NCI-H1417 (cell line): ENCODE measurements at places on chromosomes 2 and 18.

GRCh38 chr2:142944721-142945120, 67.3 kb downstream of the KYNU start:
- DNase-seq = no peak

DNA sequence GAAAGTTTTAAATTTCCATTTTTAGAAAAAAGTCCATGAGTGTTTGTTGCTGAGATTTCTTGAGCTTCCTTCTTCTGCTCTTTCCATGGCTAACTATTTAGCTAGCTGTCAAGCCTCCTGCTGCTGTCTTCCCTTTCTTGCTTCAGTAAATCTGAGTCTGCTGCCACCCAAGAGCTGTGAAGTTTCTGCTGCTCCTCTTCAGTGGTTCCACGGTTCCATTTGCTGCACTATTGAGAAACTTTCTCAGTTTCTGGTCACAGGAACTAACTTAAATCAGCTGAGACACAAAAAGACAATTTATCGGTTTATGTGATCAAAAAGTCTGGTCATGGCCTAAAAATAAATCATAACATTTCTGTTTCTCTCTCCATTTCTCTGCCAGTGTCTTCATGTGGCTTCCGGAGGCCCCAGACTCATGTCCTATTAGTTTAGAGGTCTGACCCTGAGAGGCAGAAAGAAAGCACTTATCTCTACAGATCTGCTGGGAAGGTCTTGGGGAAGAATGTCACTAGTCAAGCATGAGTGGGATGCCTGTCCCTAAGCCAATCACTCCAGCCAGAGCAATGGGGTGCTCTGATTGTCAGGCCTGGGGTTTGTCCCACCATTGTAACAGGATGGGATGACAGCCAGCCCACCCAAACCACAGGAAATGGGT, 73.0 kb upstream of the ARL4C start:
- DNase-seq = no peak

GRCh38 chr2:239432174-239432573, 31.4 kb upstream of the HDAC4 start:
- DNase-seq = no peak

DNA sequence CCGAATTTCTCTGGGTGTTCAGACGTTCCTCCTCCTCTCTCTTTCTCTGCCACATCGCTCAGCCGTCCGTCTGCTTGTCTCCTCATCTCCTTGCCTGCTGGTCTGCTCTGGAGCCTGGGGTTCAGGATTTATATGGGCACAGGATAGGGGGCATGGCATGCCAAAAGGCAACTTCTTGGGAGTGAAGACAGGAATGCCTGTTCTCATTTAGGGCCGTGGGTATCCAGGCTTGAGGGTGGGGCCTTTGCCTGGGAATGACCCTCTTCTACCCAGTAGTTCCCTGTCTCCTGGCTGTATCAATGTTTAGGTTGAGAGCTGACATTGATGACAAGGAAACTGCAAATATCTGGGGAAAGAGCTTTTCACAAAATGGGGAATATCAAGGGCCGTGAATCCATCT, 98.0 kb downstream of the HRH4 start:
- no peak for DNase-seq

DNA sequence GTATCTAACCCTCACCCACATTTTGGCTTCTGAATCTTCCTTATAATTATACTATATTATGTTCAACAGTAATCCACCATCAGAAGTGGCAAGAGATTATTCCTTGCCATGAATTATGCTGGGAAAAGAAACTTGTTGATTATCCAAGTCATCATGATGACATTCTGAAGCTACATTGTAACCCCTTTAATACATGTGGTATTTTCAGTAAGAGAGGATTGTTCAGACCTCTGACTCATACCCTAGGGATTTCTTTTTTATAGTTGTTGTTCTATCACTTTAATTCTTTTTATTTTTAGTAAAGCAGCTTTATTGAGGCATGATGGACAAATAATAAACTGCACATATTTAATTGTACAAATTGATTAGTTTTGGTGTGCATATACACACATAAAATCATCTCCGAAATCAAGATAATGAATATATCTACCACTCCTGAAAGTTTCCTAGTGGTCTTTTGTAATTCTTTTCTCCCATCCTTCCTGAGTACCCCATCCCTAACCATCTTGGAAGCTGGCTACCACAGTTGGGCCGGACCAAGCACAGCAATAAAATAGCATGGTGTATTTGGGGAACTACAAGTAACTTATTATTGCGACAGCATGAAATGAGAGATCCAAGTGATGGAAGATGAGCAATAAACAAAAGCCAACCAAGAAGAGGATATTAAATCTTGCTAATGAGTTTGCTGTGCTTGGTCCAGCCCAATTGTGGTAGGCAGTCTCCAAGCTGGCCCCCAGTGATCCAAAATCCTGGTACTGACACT, 159.9 kb downstream of the BARD1 start:
- no peak for DNase-seq

GRCh38 chr18:53789376-53790247, 434.9 kb downstream of the MBD2 start:
- DNase-seq = no peak

GRCh38 chr2:21610304-21610703, 486.5 kb downstream of the TDRD15 start:
- no peak for DNase-seq

DNA sequence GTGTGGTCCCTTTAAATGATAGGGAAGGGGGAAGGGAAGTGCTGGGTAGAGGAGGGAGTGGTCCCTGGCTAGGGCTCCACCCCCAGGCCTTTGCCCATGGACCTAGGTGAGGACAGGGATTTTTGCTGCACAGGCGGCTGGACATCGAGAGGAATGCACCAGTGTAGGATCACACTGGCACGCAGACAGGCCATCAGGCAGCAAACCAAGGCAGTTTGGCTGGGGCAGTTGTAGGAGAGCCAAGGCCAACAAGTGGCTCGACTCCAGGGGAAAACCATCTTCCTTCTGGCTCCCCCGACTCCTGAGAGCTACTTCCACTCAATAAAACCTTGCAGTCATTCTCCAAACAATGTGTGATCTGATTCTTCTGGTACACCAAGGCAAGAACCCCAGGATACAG, 402.0 kb upstream of the LRRTM1 start:
- DNase-seq = no peak

- no peak for DNase-seq
Measured at GRCh38 chr2:67579806-67580205, 182.7 kb downstream of the ETAA1 start.

- no peak for DNase-seq
Measured at GRCh38 chr2:98504381-98505109, 59.9 kb downstream of the INPP4A start.
